ENCODE measurements at places on chromosomes 2 and 18.
A peak's percentile ranks its signal among the peaks of the same experiment; 100 is the strongest.

DNA sequence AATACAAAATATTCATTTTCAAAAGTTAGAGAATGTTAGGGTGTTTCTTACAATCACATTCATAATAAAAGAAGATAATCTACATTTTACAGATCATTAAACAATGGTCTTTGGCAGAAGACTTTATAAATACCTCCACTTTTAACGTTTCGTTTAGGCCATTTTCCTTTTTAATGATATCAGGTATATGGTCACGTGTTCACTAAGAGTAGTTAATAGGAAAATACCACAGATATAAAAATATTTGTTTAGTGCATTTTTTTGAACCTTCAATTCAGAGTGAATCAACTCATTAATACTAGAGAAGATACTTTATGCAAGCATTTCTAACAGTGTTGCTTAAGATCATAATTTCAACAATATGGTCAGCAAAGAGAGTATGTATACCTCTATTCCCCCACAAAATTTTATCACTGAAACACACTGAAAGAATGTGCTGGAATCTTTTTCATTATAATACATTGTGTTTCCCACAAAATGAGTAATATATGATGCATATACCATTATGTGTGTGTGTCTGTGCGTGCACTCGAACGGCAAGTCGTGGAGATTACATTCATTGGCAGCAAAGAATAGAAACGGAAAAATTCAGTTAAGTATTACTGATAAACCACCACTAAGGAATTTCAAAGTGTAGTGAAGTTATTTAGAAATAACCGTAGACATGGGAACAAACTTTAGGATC, 319.9 kb upstream of the THUMPD2 start:
- DNase-seq, result peak; percentile 79

- peak; percentile 83 for DNase-seq
Observed at GRCh38 chr18:7566567-7567473, at the start of gene PTPRM. PTPRM (plus strand) TSS chr18:7567316; CDS start chr18:7567819, 503 bp downstream.

- DNase-seq, result peak; percentile 56
Observed at GRCh38 chr2:53568469-53568868, 199.1 kb upstream of the CHAC2 start.

DNA sequence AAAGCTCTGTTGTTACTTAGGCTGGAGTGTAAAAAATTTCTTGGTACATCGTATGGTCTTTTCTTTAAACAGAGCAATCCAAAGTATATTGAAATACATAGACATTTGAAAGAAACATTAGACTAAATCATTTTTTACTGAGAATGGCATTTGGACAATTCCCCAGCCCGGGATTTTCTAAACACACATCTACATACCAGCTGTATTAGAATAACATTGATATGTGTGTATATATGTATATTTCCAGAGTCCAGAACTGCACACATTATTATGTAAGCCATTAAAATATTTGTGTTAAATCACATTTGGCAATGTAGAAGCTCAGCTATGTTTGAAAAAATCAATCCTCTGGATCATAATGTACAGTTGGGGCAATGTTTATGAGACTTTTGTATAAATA, 1853.6 kb upstream of the LRRTM1 start:
- no peak for DNase-seq

DNA sequence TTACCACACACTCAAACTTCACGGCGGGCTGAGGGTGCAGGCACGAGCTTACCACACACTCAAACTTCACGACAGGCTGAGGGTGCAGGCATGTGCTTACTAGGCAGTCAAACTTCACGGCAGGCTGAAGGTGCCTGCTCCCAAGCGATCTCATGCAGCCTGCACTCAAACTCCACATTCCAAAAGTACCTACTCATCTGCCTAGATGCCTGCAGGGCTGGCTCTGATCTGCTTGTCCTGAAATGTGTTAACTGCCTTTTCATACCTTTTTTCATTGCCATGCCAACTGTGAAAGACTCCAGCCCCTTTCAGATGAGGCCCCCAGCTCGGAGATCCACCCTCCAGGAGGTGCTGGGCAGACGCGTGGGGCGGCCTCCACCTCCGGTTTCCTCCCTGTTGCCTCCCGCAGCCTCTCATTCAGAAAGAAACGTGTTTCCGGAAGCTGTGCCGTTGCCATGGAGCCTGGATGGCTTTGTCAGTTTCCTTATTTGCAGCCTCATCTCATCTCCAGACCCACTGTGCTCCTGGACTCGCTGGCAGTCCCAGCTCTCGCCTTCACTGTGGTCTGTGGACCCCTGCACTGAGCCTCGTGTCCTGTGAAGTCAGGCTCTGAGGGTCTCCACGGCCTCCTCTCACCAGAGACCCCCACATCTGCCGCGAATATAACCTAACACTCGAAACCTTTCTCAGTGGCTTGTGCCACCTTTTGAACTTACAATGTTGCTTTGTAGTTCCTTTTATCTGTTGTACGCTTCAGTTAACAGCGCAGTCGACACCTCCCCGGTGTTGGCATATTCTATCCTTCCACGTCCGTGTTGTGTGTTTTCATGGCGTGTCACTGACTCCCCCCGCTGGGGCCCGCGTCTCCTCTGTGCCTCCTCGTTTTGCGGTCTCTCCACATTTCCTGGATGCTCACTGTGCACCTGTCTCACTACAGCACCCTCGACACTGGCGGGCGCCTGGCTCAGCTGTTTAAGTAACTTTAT, 106.1 kb upstream of the ALKAL2 start:
- DNase-seq, result peak; percentile 35

- DNase-seq, result peak; percentile 93
Observed at GRCh38 chr2:177242121-177242987, 22.2 kb downstream of the NFE2L2 start.

- DNase-seq, result no peak
Observed at GRCh38 chr2:209721497-209721896, 50.1 kb upstream of the UNC80 start.

GRCh38 chr2:2739231-2739795, 408.2 kb upstream of the MYT1L start:
- DNase-seq, result no peak

- DNase-seq, result no peak
Observed at GRCh38 chr18:25313268-25313667, 38.7 kb downstream of the ZNF521 start.

DNA sequence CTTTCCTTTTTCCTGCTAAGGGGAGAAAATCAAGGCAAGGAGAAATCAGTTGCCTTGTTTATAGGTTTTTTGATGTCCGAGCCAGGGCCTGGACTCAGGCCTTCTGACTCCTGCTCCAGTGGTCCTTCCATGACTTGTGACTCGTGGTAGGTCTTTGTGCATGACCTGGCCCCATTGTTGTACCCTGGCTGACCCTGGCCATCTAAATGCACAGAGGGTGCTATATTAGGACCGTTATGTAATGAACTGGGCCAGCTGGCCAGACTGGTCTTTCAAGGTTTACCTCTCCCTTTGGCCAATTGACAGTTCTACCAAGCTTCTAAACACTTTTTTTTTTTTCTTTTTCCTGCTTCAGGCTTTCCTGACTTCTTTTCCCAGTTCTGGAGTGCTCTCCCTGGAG, 81.1 kb downstream of the SETBP1 start:
- no peak for DNase-seq

DNA sequence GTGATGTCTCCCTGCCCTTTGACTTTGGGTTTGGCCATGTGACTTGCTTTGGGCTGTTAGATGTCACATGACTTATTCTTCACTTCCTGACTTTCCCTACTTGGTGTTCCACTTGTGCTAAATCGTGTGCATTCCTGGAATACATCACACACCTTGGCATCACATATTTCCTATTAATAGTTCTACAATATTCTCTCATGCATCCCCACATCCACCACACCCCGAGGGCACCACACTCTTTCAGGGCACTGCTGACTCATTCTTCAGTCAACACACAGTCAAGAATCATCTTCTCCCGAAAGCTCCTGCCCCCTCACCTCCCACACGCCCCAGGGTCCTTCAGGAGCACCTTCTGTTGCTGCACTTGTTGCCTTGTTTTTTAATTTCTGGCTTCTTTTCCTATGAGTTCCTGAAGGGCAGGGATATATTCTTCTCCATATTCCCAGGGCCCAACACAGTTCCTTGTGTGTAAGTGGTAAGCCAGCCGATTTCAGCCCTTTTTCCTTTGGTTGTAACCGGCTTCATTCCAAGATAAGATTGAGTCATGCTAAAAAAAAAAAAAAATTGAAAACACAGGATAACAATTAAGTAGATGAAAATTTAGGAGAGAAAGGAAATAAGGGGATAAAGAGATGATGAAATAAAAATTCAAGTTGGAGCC, 341.4 kb downstream of the SLC4A3 start:
- DNase-seq, result peak; percentile 96

DNA sequence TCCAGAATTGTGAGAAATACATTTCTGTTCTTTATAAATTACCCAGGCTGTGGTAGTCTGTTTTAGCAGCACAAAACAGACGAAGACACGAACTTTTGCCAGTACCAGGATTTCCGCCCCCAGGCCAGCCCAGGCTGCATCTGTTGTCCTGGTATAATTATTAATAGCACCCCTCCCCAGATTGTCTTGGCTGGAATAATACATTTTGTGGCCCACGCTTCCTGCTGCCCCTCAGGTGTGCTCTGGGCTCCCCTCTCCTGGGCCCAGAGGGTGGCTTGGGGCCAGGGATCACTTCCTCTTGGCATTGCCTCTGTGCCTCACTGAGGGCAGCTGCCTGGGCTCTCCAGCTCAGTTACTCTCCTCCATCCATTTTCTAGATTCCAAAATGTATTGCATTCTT, 102.1 kb upstream of the HS6ST1 start:
- no peak for DNase-seq

- no peak for DNase-seq
Observed at GRCh38 chr18:48639772-48640432, 101.1 kb downstream of the CTIF start.

- DNase-seq, result no peak
Observed at GRCh38 chr2:134258684-134259388, 5.0 kb downstream of the MGAT5 start.

GRCh38 chr2:104863146-104863467, 9.2 kb downstream of the POU3F3 start:
- no peak for DNase-seq

GRCh38 chr2:215746887-215747615, 266.3 kb downstream of the MREG start:
- no peak for DNase-seq

DNA sequence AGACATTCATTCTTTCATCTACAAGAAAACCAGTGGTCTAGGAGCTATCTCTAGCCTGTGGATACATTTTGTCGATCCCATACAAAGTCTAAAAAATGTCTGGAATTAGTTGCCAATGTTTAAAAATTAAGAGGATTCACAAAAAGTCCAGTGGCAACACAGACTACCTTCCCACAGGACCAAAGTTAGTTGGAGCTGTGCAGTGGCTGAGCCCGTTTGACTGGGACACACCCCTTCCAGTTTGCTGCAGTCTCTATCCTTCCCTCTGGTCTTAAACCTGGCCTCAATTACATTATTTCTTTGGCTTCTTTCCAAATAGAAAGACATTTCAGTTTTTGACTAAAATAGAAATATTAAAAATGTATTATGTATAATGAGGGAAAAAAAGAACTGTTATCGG, 18.6 kb downstream of the SLC16A14 start:
- no peak for DNase-seq

GRCh38 chr2:95261602-95262001, 12.6 kb upstream of the PROM2 start:
- no peak for DNase-seq

GRCh38 chr18:61331051-61331450, 2.2 kb upstream of the CDH20 start:
- DNase-seq, result no peak

- peak; percentile 68 for DNase-seq
Observed at GRCh38 chr2:85601771-85602475, 575 bp downstream of the TMEM150A start.

GRCh38 chr2:28163028-28163427, 229.6 kb upstream of the FOSL2 start:
- DNase-seq, result no peak

DNA sequence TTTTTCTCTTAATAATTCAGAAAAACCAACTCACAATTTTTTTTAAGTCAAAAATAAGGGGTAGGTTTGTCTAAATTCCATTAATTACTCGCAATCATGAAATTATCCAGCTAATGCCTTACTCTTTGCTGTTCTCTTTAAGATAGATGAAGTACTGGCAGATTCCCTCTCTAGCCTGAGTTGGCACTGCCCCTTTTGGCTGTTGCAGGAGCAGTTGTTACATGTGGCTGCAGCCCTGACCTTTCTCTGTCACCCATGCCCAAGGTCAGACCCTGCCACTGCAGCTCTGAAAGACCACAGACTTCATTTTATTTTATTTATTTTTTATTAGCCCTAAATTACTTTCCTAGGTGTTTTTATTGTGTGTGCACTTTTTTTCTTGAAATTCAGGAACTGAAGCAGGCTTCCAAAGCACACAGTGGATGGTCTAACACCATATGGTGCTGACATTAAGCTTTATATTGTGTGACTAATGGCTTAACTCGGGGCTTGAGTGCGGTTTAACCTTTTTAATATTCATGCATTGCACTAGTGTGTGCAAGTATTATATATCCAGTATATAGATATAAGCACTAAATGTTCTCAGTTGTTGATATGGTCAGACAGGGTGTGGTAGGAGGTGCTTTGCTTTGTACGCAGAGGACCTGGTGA, 313.0 kb downstream of the CDH2 start:
- no peak for DNase-seq

DNA sequence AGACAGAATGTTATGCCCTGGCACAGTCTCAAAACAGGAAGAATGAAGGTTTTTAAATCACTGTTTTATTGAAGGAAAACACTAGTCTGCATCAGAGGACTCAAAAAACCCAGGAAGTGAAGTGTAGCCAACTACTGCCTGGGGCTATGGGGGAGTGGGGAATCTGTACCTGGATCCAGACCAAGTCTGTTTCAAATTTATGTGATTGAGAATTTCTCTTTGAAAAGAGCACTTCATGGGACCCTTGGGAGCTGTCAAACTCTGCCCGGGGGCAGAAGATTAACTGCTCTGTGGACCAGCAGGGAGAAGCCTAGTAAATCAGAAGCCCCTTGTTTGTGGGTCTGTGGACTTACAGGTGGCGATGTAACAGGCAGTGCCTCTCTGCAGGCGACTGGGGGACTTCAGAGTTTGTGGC, 45.3 kb upstream of the TANC1 start:
- peak; percentile 41 for DNase-seq

DNA sequence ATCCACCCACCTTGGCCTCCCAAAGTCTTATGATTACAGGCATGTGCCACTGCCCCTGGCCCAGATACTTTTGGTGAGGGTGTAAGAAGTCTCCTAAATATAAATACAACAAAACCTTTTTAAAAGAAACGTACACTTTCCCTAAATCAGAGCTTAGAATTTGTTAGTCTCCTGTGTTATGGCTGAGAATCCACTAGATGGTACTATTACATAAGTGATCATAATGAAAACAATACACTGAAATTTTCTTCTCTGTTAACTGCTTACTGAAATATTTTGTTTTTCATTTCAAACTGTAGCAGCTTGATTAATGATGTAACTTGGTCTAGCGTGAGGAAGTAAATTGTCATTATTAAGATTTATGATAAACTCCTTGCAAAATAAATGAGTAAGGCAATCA, 74.8 kb upstream of the FAM98A start:
- DNase-seq, result peak; percentile 12

Measured in ELR (cell line).